ENCODE measurements at places on chromosomes 5 and 9.
A peak's percentile ranks its signal among the peaks of the same experiment; 100 is the strongest.

DNA sequence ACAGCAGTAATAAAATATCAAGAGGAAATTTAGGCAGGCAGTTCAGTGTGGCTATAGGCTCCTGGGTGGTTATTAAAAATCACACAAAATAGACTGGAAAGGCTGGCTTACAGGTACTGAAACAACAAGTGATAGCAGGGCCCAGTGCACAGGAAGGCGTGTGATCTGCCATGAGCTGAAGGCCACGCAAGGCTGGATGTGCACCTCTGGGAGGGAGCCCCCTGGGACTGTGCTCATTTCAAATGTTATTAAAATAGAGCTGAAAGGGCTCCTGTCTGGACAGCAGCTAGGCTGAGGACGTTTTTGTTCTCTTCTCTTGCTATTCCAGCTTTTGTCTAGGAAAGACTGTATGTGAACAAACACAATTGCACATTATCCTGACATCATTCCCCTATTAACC, 324.3 kb upstream of the RFX3 start:
- no peak overlapping the region for H3K27ac ChIP-seq
- no peak for DNase-seq
- peaks cover 2% of the 10 kb centered on the region for H3K27me3 ChIP-seq
- H3K4me1 ChIP-seq: no peaks in the 10 kb centered on the region

DNA sequence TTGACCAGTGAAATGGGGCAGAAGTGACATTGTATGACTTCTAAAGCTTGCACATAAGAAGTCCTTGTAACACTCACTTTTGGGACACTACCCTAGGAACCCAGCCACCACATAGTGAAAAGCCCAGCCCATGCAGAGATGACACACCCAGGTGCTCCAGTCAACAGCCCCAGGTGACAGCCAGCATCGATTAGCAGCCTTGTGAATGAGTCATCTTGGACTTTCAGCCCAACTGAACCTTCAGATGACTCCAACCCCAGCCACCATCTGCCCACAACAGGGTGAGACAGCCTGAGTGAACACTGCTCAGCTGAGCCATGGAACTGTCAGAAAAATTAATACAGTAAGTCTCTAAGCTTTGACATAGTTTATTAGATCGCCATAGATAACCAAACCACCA, 458.6 kb downstream of the ZSWIM6 start:
- H3K4me3 ChIP-seq: no peak overlapping the region
- no peak overlapping the region for H3K27ac ChIP-seq
- peak; percentile 45 for DNase-seq
- no peaks in the 10 kb centered on the region for H3K27me3 ChIP-seq
- H3K4me1 ChIP-seq: no peaks in the 10 kb centered on the region
- no peaks in the 10 kb centered on the region for H3K36me3 ChIP-seq

GRCh38 chr5:135163964-135164363, 129.9 kb upstream of the PITX1 start:
- DNase-seq: no peak
- no peak overlapping the region for H3K4me3 ChIP-seq
- peaks cover 48% of the 10 kb centered on the region for H3K27me3 ChIP-seq
- no peaks in the 10 kb centered on the region for H3K4me1 ChIP-seq
- no peak overlapping the region for H3K27ac ChIP-seq

- DNase-seq: no peak
- no peak overlapping the region for H3K27ac ChIP-seq
- peaks cover 3% of the 10 kb centered on the region for H3K36me3 ChIP-seq
- H3K4me3 ChIP-seq: peak overlapping the region; percentile 73
Observed at GRCh38 chr5:179908528-179908927, 831 bp upstream of the TBC1D9B start.

GRCh38 chr9:34995670-34996060, 6.1 kb downstream of the DNAJB5 start:
- no peak for DNase-seq
- peaks cover 12% of the 10 kb centered on the region for H3K4me1 ChIP-seq
- H3K36me3 ChIP-seq: no peaks in the 10 kb centered on the region
- no peaks in the 10 kb centered on the region for H3K27me3 ChIP-seq
- no peak overlapping the region for H3K4me3 ChIP-seq

- peaks cover 9% of the 10 kb centered on the region for H3K4me1 ChIP-seq
- no peaks in the 10 kb centered on the region for H3K27me3 ChIP-seq
- no peak overlapping the region for H3K27ac ChIP-seq
- DNase-seq: no peak
- no peak overlapping the region for H3K4me3 ChIP-seq
Observed at GRCh38 chr5:158514986-158515359, 584.7 kb downstream of the EBF1 start.

DNA sequence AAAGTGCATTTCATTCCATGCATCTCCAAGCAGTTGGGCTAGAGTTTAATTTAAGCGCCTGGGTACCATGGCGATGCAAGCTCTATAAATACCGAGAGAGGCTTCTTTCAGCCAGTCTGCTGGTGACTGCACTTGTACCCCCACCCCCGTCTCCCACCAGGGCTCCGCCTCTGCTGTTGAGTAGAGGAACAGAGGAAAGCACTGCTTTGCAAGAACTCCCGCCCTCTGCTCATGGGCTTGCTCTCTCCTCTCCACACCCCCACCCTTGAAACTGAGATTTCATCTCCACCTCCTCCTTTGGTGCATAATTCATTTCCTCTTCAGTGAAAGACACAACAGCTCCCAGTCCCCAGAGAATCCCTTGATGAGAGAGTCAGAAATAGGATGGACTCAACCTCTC, 5.1 kb upstream of the WWC1 start:
- H3K27ac ChIP-seq: no peak overlapping the region
- no peak overlapping the region for H3K4me3 ChIP-seq
- H3K4me1 ChIP-seq: peaks cover 5% of the 10 kb centered on the region
- peaks cover 51% of the 10 kb centered on the region for H3K27me3 ChIP-seq
- no peaks in the 10 kb centered on the region for H3K36me3 ChIP-seq
